ENCODE measurements at places on chromosomes 3 and 15.
A peak's percentile ranks its signal among the peaks of the same experiment; 100 is the strongest.

GRCh38 chr15:31396881-31397560 lies 70.4 kb downstream of the KLF13 start:
- peaks cover 34% of the 10 kb centered on the region for H3K4me1 ChIP-seq
- peak overlapping the region; percentile 21 for H3K4me3 ChIP-seq
- no peak overlapping the region for H3K27ac ChIP-seq
- DNase-seq, result no peak

DNA sequence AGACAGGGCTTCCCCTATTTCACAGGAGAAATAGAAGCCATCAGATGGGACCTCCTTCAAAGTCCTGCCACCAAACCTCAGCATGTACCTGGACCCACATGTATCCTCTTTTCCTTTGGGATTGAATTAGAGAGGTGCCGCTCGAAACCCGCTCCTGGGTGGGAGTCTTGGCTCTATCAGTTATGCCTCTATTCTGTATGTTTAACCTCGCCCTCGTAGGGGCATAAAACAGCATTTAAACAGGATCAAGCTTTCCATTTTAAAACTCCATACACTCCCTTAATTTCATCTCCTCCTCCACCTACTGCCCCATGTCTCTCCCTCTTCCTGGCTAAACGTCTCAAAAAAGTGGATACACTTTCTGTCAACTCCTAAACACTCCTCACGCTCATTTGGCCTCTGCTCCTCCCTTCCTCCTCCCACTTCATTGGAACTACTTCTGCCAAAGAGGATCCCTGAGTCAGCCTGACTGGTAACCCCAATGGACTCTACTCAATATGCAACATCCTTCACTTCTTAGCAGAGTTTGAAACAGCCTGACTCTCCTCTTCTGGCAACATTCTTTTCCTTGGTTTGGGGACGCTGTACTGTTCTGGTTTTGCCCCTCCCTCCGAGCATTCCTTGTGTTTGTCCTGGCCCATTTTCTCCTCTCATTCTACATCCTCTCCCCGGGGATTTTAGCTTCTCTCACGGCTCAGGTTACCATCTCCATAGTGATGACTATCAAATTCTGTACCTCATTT lies 23.0 kb upstream of the MUC20 start:
- H3K4me1 ChIP-seq, result no peaks in the 10 kb centered on the region
- no peak overlapping the region for H3K4me3 ChIP-seq
- H3K27ac ChIP-seq, result peak overlapping the region; percentile 25

GRCh38 chr3:36496684-36497633 lies 116.7 kb downstream of the STAC start:
- no peak for DNase-seq
- H3K27me3 ChIP-seq, result no peaks in the 10 kb centered on the region
- H3K4me3 ChIP-seq, result no peak overlapping the region
- H3K36me3 ChIP-seq, result no peaks in the 10 kb centered on the region
- H3K4me1 ChIP-seq, result no peaks in the 10 kb centered on the region
- no peak overlapping the region for H3K27ac ChIP-seq

DNA sequence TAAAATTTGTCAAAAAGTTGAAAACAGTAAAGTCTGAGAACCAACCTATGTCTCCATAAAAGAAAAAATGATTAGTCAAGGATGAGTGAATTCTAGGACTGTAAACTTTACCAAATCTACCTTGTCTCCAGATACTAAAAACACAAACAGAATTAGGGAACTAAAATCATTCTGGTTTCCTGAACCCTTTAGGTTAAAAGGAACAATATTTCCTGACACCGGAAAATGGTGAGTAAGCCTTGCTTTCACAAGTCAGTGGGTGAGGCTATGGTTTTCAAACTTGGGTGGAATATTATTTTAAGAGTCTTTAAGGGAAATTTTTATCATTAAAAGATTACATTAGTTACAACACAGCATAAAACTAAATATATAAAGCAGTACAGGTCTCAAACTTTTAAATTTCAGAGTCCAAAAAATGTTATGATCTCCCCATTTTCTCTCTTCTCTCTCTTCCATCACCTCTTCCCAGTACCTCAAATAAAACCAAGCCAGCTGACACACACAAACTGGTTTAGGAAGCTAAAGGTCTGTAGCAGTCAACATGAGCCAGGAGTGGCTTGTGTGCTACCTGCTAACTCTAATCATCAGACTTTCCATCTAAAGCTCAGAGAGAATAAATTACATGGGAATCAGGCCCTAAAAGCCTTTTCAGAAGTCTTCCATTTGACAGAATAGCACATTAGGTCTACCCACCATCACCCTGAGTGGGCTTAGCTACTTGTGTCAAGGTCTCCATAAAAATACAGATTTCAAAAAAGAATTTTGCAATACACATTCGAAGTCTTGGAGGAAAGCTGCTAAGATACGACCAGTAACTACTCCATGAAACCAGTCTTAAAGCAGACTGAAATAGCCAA lies 2.2 kb downstream of the SLC12A6 start:
- peaks cover 7% of the 10 kb centered on the region for H3K36me3 ChIP-seq
- no peak overlapping the region for H3K4me3 ChIP-seq
- H3K27ac ChIP-seq, result no peak overlapping the region
- no peaks in the 10 kb centered on the region for H3K27me3 ChIP-seq
- no peak for DNase-seq

DNA sequence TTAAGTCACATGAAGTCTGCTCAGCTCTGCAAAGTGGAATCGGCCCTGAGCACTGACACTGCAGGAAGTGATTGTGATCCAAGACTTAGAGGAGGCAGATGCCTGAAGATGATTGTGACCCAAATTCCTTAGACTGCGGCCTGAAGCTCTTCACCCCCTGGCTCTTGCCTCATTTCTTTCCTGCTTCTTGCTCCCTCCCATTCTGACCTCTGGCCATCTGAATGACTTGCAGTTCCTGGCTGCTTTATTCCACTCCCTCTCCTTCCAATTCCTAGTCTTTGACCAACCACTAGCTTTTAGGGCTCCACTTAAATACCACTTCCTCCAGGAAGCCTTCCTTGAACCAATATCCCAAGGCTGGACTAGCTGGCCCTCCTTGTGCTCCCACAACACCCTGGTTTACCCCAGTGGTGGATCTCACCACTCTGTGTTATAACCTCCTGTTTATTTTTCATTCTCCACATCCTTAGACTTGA lies 9.9 kb upstream of the EPB42 start:
- H3K27ac ChIP-seq, result no peak overlapping the region
- H3K4me1 ChIP-seq, result peaks cover 5% of the 10 kb centered on the region
- no peak for DNase-seq
- H3K4me3 ChIP-seq, result no peak overlapping the region
- peaks cover 2% of the 10 kb centered on the region for H3K27me3 ChIP-seq

DNA sequence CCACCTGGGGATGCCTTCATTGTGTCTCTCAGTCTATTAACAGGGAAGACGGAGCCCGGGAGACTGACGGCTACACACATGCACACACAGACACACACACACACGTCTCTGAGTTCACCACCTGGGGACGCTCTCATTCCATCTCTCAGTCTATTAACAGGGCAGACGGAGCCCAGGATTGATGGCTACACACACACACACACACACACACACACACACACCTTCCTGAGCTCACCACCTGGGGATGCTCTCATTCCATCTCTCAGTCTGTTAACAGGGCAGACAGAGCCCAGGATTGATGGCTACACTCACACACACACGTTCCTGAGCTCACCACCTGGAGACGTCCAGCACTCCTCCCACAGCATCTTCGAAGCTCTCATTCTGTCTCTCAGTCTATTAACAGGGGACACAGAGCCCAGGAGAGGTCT lies 143.9 kb downstream of the OR4M2 start:
- no peaks in the 10 kb centered on the region for H3K4me1 ChIP-seq
- no peak overlapping the region for H3K4me3 ChIP-seq
- DNase-seq, result no peak
- H3K27ac ChIP-seq, result no peak overlapping the region
- no peaks in the 10 kb centered on the region for H3K27me3 ChIP-seq

- H3K36me3 ChIP-seq, result peaks cover 2% of the 10 kb centered on the region
- no peaks in the 10 kb centered on the region for H3K27me3 ChIP-seq
- H3K4me1 ChIP-seq, result no peaks in the 10 kb centered on the region
- DNase-seq, result no peak
- H3K27ac ChIP-seq, result no peak overlapping the region
Observed at GRCh38 chr3:188482929-188483328, 329.0 kb downstream of the LPP start.

GRCh38 chr3:53149699-53150098 lies 11.3 kb upstream of the PRKCD start:
- DNase-seq, result no peak
- H3K4me3 ChIP-seq, result no peak overlapping the region
- H3K36me3 ChIP-seq, result no peaks in the 10 kb centered on the region
- H3K27me3 ChIP-seq, result no peaks in the 10 kb centered on the region
- H3K27ac ChIP-seq, result no peak overlapping the region
- peaks cover 10% of the 10 kb centered on the region for H3K4me1 ChIP-seq

DNA sequence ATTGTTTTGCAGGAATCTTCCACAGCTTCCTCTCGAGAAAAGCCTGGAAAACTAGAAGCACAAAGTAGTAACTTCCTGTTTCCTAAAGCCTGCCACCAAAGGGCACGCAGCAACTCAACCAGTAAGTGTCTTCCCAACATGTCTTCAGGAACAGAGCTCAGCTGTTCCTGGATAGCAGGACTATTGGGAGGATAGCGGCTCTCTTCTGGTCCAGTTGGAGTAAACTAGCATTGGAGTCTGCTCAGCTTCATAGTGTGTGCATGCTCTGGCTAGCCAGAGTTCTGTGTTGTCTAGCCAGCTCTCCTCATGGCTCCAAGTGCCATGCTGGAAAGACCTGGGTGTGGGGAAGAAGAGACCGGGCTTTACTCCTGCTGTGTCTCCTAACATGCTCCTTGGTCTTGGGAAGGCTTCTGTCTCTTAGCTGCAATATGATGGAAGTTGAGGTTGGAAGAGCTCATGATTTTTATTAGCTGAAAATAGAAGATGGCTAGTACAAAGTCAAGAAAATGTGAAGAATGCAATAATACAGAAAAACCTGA lies 63.1 kb downstream of the IL16 start:
- no peak for DNase-seq
- H3K4me3 ChIP-seq, result no peak overlapping the region
- H3K27ac ChIP-seq, result no peak overlapping the region
- no peaks in the 10 kb centered on the region for H3K36me3 ChIP-seq
- no peaks in the 10 kb centered on the region for H3K4me1 ChIP-seq
